ENCODE measurements at places on chromosomes 12 and 14. TPM values are rescaled to one million over a fixed set of nuclear protein-coding genes. Genes with fewer than 3 reads are reported as not detected.

- no peaks in the 10 kb centered on the region for H3K36me3 ChIP-seq
- no peak overlapping the region for H3K27ac ChIP-seq
- H3K4me3 ChIP-seq, result no peak overlapping the region
- no peaks in the 10 kb centered on the region for H3K27me3 ChIP-seq
- no peak for DNase-seq
Measured at GRCh38 chr12:10131111-10131690, 1.2 kb upstream of the CLEC7A start.

GRCh38 chr12:109244073-109244472 is 65.0 kb downstream of the FOXN4 start:
- DNase-seq, result no peak
- peaks cover 12% of the 10 kb centered on the region for H3K27me3 ChIP-seq
- H3K36me3 ChIP-seq, result no peaks in the 10 kb centered on the region
- no peak overlapping the region for H3K27ac ChIP-seq
- H3K4me1 ChIP-seq, result no peaks in the 10 kb centered on the region

GRCh38 chr12:32891956-32892355 is 4.6 kb downstream of the PKP2 start:
- 0 out of 2 replicates have a peak, but pooled peaks cover 3% of the 10 kb centered on the region for H3K36me3 ChIP-seq
- peak overlapping the region; percentile 31 for H3K4me3 ChIP-seq
- H3K27me3 ChIP-seq, result no peaks in the 10 kb centered on the region
- H3K27ac ChIP-seq, result peak overlapping the region; percentile 94
- peak; percentile 93 for DNase-seq
- H3K4me1 ChIP-seq, result peaks cover 56% of the 10 kb centered on the region

- H3K4me3 ChIP-seq, result no peak overlapping the region
- H3K27ac ChIP-seq, result no peak overlapping the region
- no peaks in the 10 kb centered on the region for H3K36me3 ChIP-seq
- peaks cover 33% of the 10 kb centered on the region for H3K27me3 ChIP-seq
Measured at GRCh38 chr12:115802767-115803166, 474.7 kb downstream of the MED13L start.

DNA sequence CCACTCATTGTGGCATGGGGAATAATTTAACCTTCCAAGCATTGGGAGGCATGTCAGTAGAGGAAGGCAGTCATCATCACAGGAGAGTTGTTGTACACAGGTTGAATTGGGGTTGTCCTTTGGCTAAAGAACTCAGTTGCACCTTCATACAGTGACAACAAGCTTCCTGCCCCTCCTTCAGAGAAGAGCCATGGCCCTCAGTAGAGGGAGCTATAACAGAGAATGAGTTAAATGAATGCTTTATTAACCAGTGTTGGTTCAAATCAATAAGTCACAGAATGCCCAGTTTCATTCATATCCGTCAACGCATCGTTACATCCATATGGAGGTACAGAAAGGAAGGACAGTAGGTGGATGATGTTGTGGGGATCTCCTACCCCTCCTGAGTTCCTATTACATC is 4.8 kb downstream of the IFNG-AS1 start:
- no peaks in the 10 kb centered on the region for H3K27me3 ChIP-seq
- H3K4me1 ChIP-seq, result no peaks in the 10 kb centered on the region
- DNase-seq, result no peak
- H3K4me3 ChIP-seq, result no peak overlapping the region

DNA sequence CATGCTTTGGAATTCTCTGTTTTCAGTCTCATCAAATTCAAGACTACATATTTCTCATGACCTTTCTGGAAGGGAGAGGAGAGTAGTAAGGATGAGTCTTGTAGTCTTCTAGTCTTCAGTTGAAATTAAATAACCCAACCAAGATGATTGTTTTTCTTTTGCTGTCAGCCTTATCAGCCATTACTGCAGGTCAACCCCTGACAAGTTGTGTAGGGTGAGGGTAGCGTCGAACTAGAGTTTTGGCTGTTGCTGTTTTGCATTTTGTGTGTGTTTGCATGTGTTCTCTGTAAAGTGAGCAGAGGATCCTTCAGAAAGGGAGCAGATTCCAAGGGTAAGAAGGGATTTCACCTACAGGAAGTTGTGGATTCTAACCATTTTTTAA is 28.4 kb downstream of the DIP2B start:
- no peak for DNase-seq
- no peaks in the 10 kb centered on the region for H3K27me3 ChIP-seq
- peak overlapping the region; percentile 98 for H3K27ac ChIP-seq
- H3K4me1 ChIP-seq, result peaks cover 85% of the 10 kb centered on the region

DNA sequence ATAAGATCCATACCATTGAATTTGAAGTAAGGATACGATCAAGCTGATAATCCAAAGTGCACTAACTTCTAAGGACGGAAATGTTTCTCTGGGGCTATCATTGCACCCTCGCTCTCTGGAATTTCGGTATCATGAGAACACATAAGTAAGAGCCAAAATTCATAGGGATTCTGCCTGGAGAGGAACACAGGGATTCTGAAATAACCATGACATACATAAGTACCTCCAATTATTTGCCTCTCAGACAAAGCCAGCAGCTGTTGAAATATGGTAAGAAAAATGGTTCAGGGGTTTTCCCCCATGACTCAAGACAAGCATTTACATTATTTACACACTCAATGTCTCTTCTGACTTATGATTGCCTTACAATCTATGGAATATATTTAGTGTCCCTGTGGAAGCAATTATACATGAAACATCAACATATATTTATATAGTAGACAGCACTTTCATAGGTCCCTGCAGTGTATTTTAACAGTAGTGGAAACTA is 1123.6 kb upstream of the SEL1L start:
- no peaks in the 10 kb centered on the region for H3K36me3 ChIP-seq
- no peaks in the 10 kb centered on the region for H3K4me1 ChIP-seq
- DNase-seq, result no peak
- no peak overlapping the region for H3K4me3 ChIP-seq

- no peak for DNase-seq
- H3K27me3 ChIP-seq, result no peaks in the 10 kb centered on the region
- H3K4me3 ChIP-seq, result no peak overlapping the region
Measured at GRCh38 chr12:40039598-40039997, 66.3 kb downstream of the SLC2A13 start.

GRCh38 chr14:51028361-51028760 is 66.5 kb downstream of the TRIM9 start:
- H3K27me3 ChIP-seq, result no peaks in the 10 kb centered on the region
- no peaks in the 10 kb centered on the region for H3K4me1 ChIP-seq
- H3K27ac ChIP-seq, result no peak overlapping the region
- no peak overlapping the region for H3K4me3 ChIP-seq
- no peaks in the 10 kb centered on the region for H3K36me3 ChIP-seq

DNA sequence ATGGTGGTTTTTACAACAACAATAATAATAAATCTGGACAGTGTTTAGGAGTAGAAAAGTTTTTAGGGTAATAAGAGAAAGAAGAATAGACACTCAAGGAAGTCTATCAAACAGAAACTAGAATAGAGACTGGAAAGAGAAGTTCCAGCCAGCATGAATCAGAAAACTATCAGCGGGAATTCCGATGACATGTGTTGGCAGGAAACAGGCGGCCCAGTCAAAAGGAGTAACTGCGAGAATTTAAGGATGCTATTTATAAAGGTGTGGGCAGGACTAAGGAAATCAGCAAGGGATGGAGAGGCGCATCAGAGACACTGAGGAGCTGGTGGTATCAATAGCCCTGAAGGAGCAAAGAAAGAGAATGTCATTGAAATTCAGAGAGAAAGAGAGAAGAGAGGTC is 89.9 kb downstream of the TBX5 start:
- H3K4me3 ChIP-seq, result no peak overlapping the region
- H3K27me3 ChIP-seq, result peaks cover 44% of the 10 kb centered on the region
- H3K4me1 ChIP-seq, result no peaks in the 10 kb centered on the region
- no peaks in the 10 kb centered on the region for H3K36me3 ChIP-seq
- H3K27ac ChIP-seq, result no peak overlapping the region
- DNase-seq, result no peak

GRCh38 chr14:24362241-24362960 is 5.6 kb upstream of the NFATC4 start:
- no peaks in the 10 kb centered on the region for H3K27me3 ChIP-seq
- peaks cover 7% of the 10 kb centered on the region for H3K4me1 ChIP-seq

GRCh38 chr12:45909041-45909713 is 81.2 kb downstream of the SCAF11 start:
- H3K4me1 ChIP-seq, result no peaks in the 10 kb centered on the region
- no peak for DNase-seq
- no peak overlapping the region for H3K4me3 ChIP-seq
- no peak overlapping the region for H3K27ac ChIP-seq
- no peaks in the 10 kb centered on the region for H3K27me3 ChIP-seq
- H3K36me3 ChIP-seq, result 0 out of 2 replicates have a peak, but pooled peaks cover 11% of the 10 kb centered on the region

DNA sequence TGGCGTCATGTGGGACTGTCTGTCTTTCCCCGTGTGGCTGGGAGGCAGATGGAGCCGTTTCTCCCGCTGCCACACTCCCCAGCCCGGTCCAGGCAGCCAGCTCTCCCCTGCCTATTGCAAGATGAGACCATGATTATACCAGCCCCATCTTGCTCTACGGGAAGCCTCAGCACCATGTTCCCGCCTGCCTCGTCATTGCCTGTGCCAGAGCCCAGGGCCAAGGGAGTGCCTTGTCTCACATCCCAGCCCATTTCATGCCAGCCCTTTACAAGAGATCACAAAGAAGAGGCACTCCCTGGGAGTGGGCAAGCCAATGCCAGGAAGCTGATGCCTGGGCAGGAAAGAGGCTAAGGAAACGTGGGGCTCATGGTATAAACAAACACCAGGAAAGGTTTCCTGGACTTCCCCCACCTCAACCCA is 23.9 kb downstream of the GPR68 start:
- H3K4me3 ChIP-seq, result no peak overlapping the region
- no peak for DNase-seq
- no peak overlapping the region for H3K27ac ChIP-seq
- no peaks in the 10 kb centered on the region for H3K36me3 ChIP-seq
- no peaks in the 10 kb centered on the region for H3K27me3 ChIP-seq
- H3K4me1 ChIP-seq, result no peaks in the 10 kb centered on the region

DNA sequence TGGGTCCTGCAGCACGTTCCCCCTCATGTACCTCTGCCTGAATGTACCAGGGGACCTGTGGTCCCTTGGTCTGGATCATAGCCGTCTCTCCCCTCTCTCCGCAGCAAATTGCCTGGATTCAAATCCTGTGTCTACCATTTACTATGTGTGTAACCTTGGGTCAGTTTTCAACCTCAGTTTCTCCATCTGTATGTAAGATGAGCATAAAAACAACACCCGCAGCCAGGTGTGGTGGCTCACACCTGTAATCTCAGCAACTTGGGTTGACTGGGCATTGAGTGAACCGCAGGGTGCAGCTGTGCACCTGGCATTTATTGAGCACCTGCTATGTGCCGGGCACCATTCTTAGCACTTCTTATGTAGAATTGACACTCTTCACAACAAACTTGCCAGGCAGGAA is 14.1 kb downstream of the CYP46A1 start:
- no peaks in the 10 kb centered on the region for H3K4me1 ChIP-seq
- no peak overlapping the region for H3K27ac ChIP-seq
- H3K36me3 ChIP-seq, result no peaks in the 10 kb centered on the region

GRCh38 chr12:89389755-89390661 is 37.7 kb upstream of the DUSP6 start:
- peaks cover 50% of the 10 kb centered on the region for H3K4me1 ChIP-seq
- H3K27me3 ChIP-seq, result no peaks in the 10 kb centered on the region
- no peak overlapping the region for H3K4me3 ChIP-seq
- H3K36me3 ChIP-seq, result no peaks in the 10 kb centered on the region
- DNase-seq, result no peak

Gene RAPGEF3
- total RNA-seq, result 5.7 TPM

Gene PYGL
- total RNA-seq, result 75.6 TPM

Gene FIGNL2
- not detected for total RNA-seq

Gene GPATCH2L
- 142 TPM for total RNA-seq

Gene KRT85
- not detected for total RNA-seq

Gene SOCS2
- total RNA-seq, result 11.1 TPM

Gene DTX1
- total RNA-seq, result 0.25 TPM

Gene DPF3
- not detected for total RNA-seq

Gene GARIN6
- total RNA-seq, result not detected

Gene CAPZA3
- total RNA-seq, result not detected

Gene MSRB3
- 0.55 TPM for total RNA-seq

Gene CLEC4C
- total RNA-seq, result not detected

All from PC-9 (cell line).